Fibroblast of the aortic adventitia (primary cell): ENCODE measurements at places on chromosomes 6 and 20.

DNA sequence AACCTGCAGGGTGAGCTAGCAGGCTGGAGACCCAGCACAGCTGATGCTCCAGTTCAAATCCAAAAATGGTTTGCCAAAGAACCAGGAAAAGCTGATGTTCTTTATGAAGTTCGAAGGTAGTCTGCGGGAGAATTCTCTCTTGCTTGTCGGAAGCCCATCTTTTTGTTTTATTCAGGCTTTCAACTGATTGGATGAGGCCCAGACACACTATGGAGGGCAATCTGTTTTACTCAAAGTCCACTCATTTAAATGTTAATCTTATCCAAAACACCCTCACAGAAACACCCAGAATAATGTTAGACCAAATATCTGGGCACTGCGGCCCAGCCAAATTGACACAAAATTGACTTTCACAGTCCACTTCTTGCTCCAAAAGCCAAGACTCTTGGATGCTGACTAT, 105.6 kb upstream of the PMEPA1 start:
- DNase-seq = no peak

GRCh38 chr6:579339-579738, 77.6 kb downstream of the HUS1B start:
- DNase-seq = peak; percentile 22

DNA sequence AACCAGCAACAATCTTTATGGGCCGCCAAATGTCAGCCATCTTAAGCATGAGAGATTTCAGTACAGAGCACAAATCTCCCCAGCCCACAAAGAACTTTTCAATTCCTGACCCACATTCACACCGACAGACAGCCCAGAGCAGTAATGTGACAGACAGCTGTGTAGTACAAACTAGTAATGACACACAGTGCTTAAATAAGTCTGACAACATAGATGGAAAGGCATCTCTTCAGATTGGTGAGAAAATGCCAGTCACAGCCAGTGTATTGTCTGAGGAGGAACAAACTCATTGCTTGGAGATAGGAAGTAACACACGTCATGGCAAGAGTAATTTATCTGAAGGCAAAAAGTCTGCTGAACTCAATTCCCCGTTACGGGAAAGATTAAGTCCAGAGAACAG, 36.0 kb downstream of the KIZ start:
- no peak for DNase-seq

DNA sequence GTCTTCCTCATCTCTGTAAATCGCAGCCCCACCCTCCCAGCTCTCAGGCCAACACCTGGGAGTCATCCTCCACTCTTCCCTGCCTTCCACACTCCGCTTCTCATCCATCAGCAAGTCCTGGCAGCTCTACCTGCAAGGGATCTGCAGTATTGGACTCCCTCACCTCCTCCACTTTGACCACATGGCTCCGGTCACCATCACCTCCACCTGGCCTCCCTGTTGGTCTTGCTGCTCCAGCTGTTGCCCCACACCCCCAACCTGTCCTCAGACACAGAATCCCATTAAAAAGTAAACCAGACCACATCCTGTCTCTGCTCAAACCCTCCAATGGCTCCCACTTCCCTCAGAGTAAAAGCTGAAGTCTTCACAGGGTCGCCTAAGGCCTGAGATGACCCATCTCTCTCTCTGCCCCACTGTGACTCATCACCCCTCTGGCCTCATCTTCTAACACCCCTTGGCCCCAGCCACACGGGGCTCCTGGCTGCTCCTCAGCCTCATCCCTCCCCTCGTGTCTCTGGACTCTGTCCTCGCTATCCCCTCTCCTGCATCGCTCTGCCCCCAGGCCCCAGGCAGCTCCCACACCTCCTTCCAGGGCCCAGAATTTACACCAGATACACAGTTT, 185.1 kb upstream of the SULF2 start:
- no peak for DNase-seq

GRCh38 chr20:5065879-5066383, 53.8 kb downstream of the PCNA start:
- peak; percentile 98 for DNase-seq

DNA sequence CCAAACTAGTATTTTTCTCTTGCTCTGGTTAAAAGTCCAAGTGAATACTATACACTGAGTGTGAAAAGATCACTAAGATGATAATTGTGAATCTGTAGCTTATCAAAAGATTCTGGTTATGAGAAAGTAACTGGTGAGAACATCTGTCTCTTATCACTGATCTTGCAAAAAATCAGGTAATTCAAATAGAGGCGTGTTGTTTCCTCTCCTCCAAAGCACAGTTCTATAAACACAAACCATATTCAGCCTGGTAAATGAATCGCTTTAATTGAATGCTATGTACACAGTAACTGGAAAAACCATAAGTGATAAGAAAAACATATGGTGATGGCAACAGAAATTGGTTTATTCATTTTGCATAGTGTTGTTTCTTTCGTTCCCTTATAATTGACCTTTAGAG, 161.0 kb downstream of the RALGAPA2 start:
- no peak for DNase-seq

GRCh38 chr20:63158352-63158751, 57.6 kb downstream of the YTHDF1 start:
- DNase-seq = no peak

GRCh38 chr6:155215906-155216305, 47.9 kb upstream of the CLDN20 start:
- DNase-seq = no peak

DNA sequence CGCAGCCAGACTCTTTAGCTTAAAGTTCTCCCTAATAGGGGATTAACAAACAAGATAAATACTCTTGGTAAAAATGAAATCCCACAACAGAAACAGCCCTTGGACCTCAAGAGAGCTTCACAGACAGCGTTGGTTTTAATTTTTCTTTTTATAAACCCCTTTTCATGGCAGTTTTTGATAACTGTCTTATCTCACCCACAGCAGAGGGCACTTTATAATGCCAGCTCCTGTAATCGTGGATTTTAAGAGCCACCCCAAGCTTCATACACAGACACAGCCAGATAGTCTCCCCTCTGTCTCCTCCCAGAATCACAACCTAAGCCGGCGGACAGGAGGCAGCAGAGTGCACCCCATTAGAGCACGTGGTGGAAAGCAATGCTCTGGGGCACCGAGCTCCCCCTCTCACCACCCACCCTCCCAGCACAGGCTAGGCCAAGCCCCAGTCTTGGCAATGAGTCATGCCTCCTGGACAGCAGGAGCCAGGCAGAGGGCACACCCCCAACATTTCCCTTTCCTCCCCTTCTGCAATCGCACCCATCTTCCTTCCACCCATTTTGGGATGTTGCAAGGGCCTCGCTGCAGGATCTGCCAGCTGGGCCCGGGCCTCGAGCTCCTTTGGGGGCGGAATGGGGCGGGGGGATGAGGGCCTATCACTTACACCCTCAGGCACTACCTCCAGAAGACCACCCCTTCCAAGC, 2.4 kb downstream of the JAG1 start:
- DNase-seq = peak; percentile 96
